Activated CD8-positive, alpha-beta memory T cell treated with anti-CD3 and anti-CD28 coated beads, Interleukin-2, amount 10 ng/mL, durations not matched to agents 7 days and 5 days (primary cell): ENCODE measurements at places on chromosomes 2 and 18. TPM values are rescaled to one million over a fixed set of nuclear protein-coding genes. Genes with fewer than 3 reads are reported as not detected.

DNA sequence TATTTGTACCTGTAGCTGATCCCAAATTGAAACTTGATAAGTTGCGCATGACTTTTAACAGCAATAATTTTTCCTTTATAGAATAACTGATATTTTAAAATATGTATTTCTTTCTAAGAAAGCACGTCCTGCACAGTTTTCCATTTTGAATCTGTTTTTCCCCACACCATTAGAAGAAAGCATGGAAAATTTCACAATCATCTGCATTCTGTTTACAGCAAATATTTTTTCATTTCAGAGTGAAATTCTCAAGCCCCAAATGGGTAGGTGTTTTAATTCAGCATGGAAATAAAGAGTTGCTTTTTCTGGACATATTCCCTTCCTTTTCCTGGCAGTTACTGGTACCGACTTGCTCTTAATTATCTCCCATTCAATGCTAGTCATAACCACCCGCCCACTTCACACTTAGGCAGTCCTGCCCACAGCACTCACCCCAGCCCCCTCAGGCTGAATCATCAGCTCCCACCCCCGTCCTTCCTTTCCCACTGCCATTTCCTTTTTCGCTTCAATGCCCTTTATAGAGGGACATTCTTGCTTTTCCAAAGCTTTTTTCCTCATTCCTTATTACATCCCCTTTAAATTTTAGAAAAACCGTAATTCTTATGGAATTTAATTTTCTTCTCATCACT is 89.2 kb upstream of the GLS start:
- peak; percentile 64 for DNase-seq

GRCh38 chr2:189298481-189298880 is 118.9 kb upstream of the COL5A2 start:
- DNase-seq: no peak

DNA sequence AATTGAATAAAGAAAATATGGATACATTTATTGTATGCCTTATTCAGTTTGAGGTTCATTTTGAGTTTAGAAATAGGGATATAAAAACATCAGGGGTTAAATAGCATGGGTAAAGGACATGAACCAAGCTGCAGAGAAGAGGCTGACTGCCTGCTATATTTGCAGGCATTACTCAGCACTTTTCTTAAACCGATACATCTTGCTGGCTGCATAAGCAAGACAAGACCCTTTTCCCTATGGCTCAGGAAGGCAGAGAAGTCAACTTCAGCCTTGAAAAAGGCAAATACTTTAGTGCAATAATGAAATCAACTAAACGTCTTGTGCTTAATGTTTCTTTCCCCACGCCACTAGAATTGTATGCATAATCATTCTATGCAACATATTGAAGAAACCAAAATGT is 36.4 kb downstream of the SCN1A start:
- no peak for DNase-seq

DNA sequence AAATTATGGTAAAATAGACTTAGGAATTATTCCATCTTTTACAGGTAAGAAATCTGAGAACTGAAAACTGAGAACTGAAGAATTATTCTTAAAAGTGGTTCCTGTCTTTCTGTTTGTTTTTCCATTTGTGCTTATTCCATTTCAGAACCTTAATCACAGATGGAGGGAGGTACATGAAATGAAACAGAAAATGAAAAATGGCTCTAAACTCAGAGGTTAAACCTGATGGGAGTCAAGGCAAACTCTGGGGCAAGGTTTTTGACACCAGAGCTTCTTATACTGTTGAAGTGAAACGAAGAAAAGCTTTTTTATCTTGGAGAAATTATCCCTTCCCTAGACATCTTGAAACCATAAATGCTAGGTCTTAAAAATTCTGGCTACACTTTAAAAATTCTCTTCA is 182.1 kb downstream of the ZNF804A start:
- no peak for DNase-seq

DNA sequence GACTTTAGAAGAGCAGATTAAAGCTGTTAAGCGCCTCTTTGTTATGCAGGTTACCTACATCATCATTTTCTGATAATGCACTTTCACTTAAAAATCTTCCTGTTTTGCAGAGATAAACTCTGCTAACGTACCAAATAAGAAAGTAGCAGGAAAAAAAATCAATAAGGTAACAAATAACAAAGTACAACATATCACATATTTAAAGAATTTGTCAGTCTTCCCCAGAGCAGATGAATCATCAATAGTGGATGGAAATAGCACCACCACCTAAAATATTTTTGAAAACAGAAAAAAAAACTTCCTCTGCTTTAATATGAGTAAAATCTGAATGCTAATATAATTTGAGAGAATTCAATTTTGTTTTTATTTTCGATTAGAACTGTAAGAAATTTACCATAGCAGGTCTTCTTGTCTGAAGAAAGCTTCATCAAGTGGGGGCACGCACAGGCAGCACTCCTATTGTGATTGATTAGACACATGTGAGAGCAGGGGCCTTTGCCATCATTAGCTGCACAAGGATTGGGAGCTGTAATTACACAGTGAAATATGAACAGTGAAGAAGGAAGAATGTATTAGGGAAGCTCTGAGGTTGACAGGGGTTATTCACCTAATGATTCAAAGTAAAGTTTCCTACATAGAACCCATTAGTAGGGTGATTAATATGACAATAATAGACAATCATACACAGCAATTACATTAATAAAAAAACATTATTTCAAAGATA is 1279.4 kb downstream of the LRP1B start:
- DNase-seq: no peak

RNMT gene
- 35.5 TPM for total RNA-seq

DNA sequence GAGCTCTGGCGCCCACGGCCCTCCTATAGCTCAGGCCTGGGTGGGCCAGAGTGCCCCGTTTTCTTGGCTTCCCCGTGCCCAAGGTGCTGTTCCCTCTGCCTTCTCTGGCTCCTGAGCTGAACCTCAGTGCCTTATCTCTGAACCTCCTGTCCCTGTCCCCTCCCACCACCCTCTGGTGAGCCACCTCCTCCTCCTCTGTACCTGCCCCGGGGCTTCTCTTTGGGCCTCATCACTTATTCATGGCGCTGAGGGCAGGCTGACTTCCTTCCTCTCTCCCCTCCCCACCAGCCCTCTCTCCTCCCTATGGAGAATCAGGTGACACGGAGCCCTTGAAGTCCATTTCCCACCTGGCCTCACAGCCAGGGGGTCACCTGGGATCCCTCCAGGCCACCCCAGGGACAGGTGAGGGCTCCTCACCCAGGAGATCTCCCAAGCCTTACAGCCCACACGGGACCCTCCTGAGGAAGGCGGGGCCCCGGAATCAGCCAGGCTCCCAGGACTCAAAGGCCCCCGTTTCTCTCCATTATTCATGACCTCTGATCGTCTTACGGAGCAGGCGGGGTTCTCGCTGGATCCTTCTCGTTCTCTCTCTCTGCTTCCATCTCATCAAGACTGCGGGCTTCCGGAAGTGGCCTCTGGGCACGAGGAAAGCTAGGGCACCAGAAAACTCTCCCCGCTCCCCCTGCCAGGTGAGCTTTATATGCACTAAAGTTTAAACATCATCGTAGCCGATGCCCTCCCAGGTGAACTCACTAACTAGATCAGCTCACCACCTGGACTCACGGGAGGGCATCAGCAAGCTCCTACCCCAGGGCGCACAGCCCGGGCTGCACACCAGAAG is at the start of gene LOXHD1:
TSS of gene LOXHD1 (minus strand) at position 106 of the 841 bp plus-strand sequence. CDS start 187 bp downstream, outside the sequence.
- no peak for DNase-seq

GRCh38 chr2:215914054-215914776 is 99.1 kb downstream of the MREG start:
- no peak for DNase-seq

DNA sequence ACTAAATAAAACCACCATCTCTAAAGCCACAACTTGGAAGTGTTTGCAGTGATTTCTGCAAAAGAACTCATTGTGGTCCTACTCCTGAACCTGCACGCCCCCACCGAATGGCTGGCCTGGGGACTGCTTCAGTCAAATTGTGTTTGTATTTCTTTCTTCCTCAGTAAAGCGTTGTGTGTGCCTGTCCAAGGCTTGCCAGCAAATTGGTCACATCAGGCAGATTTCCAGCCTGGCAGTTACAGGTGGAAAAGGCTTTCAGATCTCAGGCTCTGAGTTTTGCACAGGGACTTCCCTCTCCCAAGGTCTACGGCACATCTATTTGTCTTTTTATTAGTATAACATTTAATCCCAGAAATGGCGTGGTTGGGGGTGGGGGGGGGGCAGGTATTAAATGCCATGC is 54.0 kb upstream of the NOSTRIN start:
- DNase-seq: no peak

ANO7 gene
- 0.53 TPM for total RNA-seq

- DNase-seq: no peak
These were observed 11.2 kb upstream of the CYP27C1 start for GRCh38 chr2:127231130-127231865.

DNA sequence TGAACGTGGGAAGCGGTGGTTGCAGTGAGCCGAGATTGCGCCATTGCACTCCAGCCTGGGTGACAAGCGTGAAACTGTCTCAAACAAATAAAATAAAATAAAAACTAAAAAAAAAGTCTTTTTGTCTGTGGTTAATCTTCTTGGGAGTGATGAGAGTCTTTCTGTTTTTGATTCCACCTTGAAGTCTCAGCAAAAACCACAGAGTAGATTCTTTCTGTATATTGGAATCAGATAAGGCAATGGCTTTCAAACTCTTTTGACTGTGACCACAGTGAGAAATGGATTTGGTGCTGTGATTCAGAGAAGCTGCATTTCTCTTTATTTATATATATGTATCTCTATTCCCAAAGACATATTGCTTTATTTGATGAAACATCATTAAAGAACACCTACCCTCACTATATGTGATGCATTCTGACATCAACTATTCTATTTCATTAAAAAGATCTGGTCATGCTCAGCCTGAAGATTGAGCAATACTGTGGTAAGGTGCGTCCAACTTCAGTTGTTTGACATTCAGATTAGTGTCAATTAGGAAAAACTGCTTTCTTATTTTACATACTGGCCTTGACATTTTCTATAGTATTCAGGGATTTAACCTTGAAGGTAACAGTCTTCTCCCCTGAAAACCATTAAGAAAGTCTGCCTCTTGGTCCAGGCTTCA is 15.6 kb downstream of the HRH4 start:
- DNase-seq: no peak

GRCh38 chr2:37602040-37602439 is 69.4 kb downstream of the CDC42EP3 start:
- no peak for DNase-seq

- no peak for DNase-seq
These were observed 14.1 kb upstream of the SP5 start for GRCh38 chr2:170701011-170701410.

CAB39 gene
- 148 TPM for total RNA-seq

GRCh38 chr2:229931241-229931640 is 8.9 kb downstream of the FBXO36 start:
- no peak for DNase-seq

GRCh38 chr2:60998628-60999545 is 18.6 kb upstream of the PEX13 start:
- DNase-seq: no peak

DNA sequence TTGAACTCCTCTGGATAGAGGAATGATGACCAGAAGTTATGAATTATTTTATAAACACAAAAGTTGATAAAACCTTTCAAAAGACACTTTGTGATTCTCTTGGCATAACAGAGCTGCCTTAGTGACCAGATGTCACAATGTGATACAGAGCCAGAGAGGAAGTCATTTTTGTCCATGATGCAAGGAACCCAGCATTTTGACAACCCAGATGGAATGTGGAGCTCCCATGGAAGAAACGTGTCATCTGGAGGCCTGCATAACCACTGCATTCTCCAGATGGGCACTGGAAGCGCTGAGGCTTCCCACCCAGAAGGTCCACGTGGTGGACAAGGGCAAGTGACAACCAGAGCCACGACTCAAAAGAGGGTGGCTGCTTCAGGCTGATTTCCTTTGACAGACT is 30.1 kb downstream of the HRH4 start:
- DNase-seq: no peak
